Eye (tissue), 1 donor: ENCODE measurements at places on chromosomes 1 and 21.

GRCh38 chr1:164707868-164708331 is 148.9 kb downstream of the PBX1 start:
- no peak for DNase-seq

DNA sequence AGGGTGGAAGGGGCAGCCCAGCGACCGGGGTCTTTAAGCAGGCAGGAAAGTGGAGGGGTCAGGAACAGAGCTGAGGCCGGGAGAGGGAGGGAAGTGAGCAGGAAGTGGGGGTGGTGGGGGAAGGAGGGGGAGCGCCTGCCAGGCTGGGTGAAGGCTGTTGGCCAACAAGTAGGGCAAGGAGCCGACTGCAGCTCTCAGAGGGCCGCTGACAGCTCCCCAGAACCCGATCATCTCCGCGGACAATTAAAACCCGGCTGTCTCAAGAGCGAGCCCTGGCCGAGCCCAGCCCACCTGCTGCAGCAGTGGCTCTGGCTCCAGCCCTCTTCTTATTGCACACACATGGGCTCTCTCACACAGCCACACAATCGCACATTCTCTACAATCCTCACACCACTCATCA is 51.6 kb downstream of the GRIK3 start:
- peak; percentile 70 for DNase-seq

- no peak for DNase-seq
Measured at GRCh38 chr1:54845772-54846171, 41.2 kb downstream of the DHCR24 start.

DNA sequence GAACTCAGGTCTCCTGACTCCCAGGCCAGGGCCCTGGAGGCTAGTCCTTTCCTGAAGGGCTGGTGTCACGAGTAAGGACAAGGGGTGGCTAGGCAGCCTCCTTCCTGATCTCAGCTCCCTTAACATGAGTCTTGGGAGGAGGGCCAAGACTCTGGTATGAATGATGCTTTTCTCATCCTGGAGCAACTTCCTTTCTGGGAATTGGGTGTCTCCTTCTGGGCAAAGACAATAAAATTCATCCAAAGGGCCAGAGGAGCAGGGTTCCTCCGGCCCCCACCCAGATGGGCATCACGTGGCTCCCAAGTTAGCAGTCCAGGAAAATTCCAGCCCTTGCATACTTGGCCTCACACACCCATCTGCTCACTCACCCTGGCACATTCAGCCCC is at the start of gene FAM167B:
FAM167B (plus strand) TSS at position 335 of the 386 bp plus-strand sequence. CDS start 200 bp downstream, outside the sequence.
- DNase-seq: no peak

- peak; percentile 73 for DNase-seq
Measured at GRCh38 chr1:14365301-14365988, 233.0 kb upstream of the KAZN start.

GRCh38 chr1:89794406-89794805 is 26.4 kb upstream of the LRRC8D start:
- peak; percentile 27 for DNase-seq
